Stimulated activated CD4-positive, alpha-beta T cell treated with anti-CD3 and anti-CD28 coated beads, Interleukin-4, amount 100 ng/mL, for 4 hours (primary cell): ENCODE measurements at places on chromosomes 12 and 14.

GRCh38 chr12:64080319-64081007, 141.6 kb downstream of the KICS2 start:
- no peak for DNase-seq

DNA sequence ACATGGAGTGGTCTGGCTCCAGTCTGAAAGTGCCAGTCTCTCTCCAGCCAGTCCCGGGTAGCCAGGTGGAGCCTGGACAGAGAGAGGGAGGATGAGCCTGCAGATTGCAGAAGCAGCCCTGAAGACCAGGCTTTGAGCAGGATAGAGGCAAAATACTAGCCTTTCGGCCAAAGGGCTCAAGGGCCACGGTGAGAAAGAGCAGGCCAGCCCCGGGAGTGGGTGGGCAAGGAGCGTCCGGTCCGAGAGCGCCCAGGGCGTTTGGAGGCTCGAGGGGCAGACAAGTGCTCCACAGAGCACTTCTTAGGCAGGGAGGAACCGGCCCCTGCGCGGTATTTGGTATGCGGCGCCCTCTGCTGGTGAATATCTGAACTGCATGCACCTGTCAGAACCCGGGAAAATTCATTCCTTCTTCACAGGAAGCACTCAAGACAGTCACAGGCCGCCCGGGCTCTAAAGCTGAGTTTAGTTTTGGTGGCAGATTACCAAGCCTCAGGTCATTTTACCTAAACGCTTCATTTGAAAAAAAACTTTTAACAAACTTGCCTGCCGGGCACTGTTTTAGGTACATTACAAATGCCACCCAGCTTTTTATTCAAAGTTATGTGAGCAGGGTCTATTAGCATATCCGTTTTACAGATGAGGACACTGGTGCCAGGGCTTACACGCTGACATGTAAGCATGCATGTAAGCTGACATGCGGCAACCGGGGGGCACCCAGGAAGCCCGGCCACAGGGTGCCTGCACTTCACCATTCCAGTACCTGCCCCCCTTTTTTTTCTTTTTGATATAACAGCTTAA, 21.0 kb upstream of the PSMC1 start:
- peak; percentile 67 for DNase-seq

DNA sequence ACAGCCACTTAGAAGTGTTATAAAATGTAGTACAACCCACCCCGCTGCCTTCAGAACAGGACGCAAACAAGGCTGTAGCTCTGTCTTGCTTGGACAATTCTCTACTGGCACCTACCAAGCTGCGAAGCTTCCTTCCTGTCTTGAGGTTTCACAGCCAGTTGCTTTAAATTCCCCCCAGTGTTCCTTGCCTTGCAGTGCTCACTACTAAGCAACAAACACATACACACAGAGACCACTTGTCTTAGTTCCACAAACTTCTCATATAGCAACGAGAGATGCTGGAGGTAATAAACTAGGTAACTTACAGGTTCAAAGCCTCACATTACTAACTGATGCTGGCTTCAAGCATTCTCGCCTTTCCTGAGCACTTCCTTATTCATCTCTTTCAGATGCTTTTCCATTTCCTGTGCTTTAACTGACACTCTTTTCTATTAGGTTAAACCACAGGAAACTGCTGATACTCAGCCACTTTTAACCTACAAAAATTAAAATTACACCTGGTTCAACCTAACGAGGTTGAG, 91.5 kb upstream of the PTGDR start:
- peak; percentile 19 for DNase-seq

- DNase-seq = no peak
Observed at GRCh38 chr12:66066137-66066928, 64.2 kb downstream of the LLPH start.

DNA sequence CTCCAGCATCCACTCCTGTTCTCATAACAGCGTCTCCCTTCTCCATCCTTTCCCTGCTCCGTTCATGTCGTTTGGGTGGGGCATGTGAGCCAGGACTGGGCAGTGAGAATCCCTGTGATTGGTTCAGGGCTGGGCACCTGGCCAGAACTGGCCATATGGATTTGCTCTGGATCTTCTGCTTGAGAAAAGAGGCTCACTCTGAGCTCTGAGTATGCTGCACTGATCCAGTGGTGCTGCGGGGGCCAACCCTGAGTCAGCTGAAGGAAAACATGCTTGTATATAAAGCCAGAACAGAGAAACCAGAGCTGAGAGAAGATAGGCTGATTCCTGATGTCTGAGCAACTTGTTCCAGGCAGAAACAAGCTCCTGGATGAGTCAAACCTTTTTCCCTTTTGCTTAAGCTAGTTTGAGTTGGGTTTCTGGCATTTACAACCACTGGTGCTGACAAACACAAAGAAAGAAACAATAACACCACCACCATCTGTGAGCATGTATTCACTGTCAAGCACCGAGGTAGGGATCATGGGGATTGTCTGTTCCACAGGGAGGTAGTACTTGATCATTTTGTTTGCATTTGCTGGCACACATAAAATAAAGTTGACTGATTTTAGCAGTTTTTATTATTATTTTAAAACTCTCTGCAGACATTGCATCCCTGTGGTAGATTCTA, 14.0 kb upstream of the HPD start:
- no peak for DNase-seq

DNA sequence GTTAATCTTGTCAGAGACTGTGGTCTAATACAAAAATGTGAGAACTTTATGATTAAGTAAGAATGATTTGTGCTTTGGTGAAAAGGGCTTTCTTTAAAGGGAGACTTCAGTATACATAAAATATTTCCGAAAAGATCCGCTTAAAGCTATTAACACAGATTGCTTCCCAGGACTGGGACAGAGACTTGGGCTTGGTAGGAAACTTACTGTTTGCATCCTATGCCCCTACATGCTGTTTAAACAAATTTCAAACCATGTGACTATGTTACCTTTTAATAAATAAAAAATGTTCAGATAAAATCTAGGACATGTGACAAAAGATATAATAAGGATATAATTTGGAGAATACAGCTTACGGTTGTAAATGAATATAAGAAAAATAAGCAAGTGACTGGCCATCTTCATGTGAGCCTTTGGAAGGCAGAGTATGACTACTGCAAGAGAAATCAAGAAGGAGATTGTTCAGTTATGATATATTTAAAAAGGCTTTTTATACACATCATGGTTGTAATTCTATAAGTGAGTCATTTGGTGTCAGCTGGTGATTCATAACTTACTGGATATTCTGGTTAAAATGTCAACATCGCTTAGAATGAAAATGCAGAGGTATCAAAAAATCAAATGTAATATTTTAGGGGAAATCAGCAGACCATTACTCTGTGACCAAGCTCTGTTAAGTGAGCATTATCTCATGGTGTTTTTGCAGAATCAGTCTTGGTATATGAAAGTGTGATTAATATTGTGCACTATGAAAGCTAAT, 234.7 kb upstream of the E2F7 start:
- no peak for DNase-seq

DNA sequence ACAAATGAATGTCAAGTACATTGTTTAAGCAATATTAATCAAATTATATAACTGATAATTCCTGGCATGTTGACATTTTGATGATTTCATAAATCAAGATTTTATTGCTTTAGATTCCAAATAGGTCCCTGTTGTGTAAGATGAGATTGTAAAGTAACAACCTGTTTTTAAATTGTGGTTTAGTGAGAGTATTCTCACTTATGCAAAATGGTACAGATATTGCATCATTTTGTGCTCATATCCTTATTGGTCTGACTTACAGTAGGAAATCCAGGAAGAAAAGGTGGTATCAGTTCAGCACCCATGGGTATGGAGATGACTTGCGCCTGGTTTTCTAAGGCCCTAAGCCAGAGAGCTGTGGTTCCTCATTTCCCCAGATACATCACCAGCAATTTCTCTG, 165.5 kb downstream of the KIF21A start:
- DNase-seq = no peak

DNA sequence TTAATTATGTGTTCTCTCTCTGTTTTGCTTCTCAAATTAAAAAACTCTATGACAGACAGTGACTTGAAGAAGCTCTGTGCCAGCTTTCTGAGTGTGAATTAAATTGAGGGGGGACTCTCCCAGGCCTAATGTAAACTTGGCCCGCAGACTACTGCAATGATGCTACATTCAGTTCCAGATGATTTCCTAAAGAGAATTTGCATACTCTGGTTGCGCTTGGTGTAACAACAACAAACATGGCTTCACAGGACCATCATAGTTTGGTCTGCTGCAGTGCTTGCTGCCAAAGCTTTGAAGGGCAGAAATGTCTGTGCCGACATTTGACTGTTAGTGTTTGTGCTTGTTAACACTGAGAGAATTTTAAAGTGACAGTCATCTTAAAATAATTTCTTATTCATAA, 25.0 kb downstream of the CFAP54 start:
- no peak for DNase-seq

DNA sequence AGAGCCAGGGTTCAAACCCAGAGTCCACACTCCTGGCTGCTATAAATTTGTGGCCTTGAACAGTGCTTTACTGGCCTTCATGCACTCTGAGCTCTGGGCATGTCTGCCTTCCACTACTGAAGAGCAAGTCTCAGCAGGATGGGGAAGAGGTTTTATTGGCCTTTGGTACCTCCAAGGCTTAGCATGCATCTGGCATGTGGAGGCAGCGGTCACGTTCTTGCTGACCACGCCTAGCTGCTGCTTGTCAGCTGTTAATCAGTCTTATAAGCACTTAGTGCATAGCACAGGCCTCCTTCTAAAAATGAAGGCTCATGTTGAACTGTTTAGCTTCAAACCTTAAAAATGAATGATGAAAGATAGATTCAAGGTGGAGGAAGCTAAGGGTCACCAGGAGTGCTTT, 177.5 kb downstream of the PELI2 start:
- DNase-seq = no peak

GRCh38 chr12:128399253-128399652, 132.3 kb downstream of the TMEM132C start:
- no peak for DNase-seq

- DNase-seq = no peak
Observed at GRCh38 chr12:131046813-131047788, 93.4 kb downstream of the ADGRD1 start.

DNA sequence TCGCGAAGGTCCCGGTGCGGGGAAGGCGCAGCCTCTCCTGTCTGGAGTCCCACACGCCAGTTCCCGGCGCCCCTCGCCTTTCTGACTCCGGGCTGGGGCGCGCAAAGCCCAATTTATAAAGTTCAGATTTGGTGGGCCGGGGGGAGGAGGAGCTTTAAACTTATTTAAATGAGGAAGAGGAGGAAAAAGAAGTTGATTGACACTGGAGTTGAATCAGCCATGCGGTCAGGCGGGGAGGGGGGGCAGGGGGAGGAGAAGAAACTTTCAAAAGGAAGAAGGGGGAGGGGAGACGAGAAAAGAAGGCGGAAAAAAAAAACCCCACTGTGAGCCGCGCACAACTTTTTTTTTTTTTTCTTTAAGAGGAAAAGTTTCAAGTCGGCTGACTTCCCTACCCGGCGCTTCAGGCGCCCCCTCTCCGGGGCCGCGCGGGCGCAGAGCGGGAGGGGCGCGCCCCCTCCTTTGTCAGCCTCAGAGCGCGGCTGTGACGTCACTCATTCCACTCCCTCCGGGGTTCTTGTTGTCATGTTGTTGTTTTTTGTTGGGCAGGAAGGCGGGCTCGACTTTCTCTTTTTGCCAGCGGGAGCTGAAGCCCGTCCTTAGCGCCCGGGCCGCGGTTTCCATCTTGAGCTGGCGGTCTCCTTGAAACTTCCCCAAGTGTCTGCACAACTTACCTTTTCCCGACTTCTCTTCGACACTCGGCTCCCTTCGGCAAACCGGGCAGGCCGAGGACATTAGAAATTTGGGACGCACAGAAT, at the start of gene ZFP36L1:
TSS of gene ZFP36L1 (minus strand) at position 89 of the 755 bp plus-strand sequence. CDS start 129 bp downstream, outside the sequence.
- DNase-seq = peak; percentile 95

DNA sequence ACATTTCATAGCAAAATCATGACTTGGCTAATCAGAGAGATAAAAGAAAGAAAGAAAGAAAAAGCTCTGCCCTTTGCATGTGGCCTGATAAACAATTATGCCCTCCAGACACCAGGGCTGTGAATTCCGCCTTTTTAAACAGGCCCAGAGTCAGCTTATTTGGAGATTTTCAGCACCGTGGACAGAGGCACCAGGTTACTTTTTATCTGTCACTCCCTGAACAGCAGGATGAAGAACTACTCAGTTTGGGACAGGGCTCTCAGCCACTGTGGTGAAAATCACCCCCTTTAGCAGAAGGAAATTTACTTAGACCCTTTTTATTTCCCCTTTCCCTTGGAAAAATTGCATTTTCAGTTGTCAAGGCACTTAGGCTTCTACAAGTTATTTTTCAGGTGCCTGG, 359.9 kb downstream of the NRXN3 start:
- DNase-seq = no peak

- no peak for DNase-seq
Observed at GRCh38 chr14:24232645-24233537, at the start of gene GMPR2. Gene GMPR2, plus strand, starts transcription at chr14:24232929. Its CDS starts 325 bp downstream, at chr14:24233254.

DNA sequence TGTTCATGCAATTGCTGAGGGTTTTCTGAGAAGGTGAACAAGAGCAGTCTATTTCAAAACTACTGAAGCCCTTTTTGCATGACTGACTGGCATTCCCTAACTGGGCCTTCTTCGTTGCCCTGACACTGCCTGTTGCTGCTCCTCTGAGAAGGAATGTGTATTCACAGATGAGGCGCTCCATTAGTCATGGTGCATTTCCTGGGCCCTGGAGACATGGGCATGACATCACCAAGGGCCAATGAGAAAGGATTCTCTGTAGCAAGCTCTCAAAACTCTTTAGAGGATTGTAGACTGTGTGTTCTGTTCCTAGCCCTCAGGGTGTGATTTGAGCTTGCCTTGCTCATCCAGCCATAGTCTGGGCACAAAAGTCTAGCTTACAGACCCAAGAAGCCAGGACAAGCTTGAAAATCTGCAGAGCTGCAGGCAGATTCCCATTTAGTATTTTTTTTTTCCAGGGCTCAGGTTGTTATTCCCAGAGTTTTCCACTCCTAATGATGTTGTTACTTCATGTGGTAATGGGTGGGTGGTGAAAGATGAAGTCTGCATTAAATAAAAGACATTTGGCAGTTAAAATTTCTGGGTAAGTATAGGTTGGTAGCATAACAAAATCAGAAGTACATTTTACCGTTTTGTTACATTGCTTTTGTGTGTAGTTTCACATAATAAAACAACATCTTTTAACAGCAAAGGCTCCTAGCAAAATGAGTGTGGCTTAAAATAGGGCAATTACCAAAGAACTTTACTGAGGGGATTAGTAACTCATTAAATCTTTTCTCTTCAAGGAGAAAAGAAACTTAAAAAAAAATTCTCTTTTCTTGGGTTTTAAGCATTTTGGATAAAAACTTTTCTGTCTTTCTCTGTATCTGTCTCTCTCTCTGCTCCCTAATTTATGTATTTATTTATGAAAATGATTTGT, 318.4 kb downstream of the RAD51B start:
- no peak for DNase-seq

GRCh38 chr12:117686911-117687377, 281.8 kb downstream of the KSR2 start:
- no peak for DNase-seq

- DNase-seq = no peak
Observed at GRCh38 chr12:95545731-95546490, 5.4 kb downstream of the USP44 start.
